ENCODE measurements at places on chromosomes 3 and 15.

GRCh38 chr15:45573961-45574629, 13.1 kb upstream of the BLOC1S6 start:
- DNase-seq: peak; percentile 56

GRCh38 chr15:88022716-88023115, 233.8 kb downstream of the NTRK3 start:
- no peak for DNase-seq

DNA sequence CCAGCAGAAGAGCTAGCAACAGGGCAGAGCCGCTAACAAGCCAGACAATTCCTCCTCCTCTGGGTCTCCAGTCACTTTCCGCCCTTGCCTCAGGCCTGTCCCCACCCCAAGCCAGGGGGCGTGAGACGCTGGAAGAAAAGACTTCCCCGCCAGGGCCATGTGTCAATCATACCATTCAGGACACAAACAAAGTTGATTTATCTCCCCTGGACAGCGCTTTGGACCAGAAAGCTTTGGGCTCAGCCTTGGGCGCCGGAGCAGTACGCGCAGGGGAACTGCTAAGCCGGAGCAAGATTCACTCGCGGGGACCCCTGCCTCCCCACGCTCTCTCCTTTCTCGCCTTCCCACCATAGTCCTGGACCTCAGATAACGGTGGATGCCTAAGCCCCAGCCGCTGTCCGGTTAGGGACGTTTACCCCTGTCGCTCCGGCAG, 479 bp downstream of the LRRC2 start:
- DNase-seq: no peak

GRCh38 chr15:80325206-80325605, 73.2 kb upstream of the CTXND1 start:
- DNase-seq: no peak

GRCh38 chr3:146783446-146783845, 178.3 kb upstream of the PLSCR5 start:
- DNase-seq: no peak

- DNase-seq: no peak
These were observed 12.7 kb downstream of the COL6A6 start for GRCh38 chr3:130529486-130530215.

GRCh38 chr3:116087426-116087825, 357.9 kb downstream of the LSAMP start:
- no peak for DNase-seq

DNA sequence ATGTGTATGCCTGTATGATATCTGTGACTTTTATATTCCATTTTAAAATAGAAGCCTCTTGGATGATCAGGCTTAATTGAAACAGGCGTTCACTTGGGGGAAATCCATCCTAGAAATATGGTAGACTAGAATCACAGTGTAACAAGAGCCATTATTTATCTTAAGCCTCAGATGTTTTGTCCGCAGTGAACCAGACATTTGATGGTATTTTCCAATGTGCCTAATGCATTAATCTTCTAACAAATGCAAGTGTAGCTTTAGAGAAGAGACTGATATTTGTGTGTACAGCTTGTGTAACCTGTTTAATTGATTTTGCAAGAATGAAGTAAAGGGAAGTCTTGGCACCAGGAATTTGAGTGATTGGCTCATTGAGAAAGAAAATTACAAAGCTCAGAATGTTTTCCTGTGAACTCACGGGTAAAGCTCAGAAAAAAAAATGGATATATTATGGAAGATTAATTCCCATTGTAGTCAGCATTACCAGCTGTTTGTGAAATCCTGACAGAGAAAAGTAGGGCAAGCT, 155.7 kb downstream of the SV2B start:
- no peak for DNase-seq

DNA sequence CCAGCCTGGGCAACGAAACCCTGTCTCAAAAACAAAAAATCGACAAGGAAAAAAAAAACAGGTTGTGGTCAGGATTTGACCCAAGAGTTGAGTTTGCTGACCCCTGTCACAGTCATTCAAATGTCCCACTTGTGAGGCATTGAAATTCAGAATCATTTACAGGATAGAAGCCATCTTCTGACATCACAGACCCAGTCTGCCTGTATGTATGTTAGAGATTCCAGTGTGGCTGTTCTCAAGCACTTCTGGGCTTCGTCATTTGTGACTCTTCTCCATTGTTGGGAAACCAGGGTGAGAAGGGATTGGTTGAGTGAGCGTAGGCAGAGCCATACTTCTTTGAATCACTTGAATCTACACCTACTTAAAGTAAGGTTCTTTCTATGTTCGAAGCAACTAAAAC, 57.1 kb downstream of the LMLN start:
- DNase-seq: no peak

DNA sequence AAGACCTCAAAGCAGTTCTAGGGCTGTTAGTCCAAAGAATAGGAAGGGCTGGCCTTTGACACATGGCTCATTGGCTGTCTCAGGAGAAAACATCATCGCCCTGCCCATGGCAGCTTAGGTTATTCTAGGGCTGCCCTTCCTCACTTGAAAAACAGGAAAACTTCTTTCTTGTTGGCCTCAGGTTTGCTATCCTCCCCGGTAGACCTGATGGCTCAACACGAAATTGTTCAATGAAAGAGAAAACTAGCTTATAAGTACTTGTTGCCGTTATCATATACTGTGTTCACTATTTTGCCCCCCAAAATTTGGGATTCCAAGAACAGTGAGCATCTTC, 602 bp upstream of the SLTM start:
- DNase-seq: no peak

- no peak for DNase-seq
These were observed 37.1 kb downstream of the ABHD17C start for GRCh38 chr15:80732167-80732566.

- DNase-seq: no peak
These were observed 275.2 kb upstream of the MEIS2 start for GRCh38 chr15:37375519-37375918.

GRCh38 chr15:35535365-35535916, 10.5 kb downstream of the DPH6 start:
- no peak for DNase-seq

GRCh38 chr3:194874206-194874605, 188.5 kb downstream of the FAM43A start:
- no peak for DNase-seq

DNA sequence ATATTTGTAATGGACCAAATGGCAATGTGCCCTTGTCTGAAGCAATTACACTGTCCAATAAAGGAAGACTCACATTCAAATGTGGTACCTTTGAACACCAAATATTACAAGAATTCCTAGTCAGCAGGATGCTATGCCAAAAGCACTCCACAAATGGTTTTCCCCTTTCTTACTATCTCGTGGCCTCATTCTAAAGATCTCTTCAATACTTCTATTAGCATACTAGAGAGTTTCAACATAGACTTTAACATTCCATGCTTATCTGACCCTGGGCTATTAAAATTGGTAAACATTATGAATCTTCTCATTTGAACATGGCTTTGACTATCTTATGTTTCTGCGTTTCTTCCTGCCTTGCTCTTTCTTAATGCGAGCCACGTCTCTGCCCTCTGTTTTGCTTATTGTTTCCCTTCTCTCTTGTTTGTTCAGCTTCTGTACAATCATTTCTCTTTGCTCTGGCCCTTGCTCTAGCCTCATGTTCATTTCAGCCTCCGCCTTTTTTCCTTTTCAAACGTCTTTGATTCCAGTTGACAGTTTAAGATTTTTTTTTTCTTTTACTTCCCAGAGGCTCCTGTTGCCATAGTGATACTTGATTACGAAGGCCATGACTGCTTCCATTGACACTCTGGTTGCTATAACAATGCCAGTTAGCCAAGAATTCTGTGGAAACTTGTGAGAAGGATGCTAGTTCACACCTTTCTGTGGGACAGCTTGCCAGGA, 49.5 kb upstream of the SLC9A9 start:
- peak; percentile 6 for DNase-seq

DNA sequence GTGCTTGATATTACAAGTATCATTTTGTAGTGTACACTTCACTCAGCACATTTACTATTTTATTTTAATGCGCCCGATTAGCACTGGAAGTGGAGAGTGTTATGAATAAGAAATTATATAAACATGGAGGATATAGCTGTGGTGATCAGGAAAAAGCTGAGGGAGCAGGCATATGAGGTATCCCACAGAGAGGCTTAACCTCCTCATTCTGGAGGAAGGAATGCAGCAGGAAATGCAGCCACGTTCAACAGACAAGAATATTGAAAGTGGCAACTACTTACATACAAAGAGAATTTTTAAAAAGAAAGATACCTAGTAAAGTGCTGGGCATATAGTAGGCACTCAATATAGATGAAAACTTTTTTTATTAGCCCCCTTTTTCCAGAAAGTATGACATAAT, 166.0 kb upstream of the SATB1 start:
- DNase-seq: no peak

GRCh38 chr15:33454996-33455395, 144.2 kb downstream of the RYR3 start:
- no peak for DNase-seq

- DNase-seq: peak; percentile 57
These were observed 29.7 kb downstream of the ZBBX start for GRCh38 chr3:167350245-167350862.

- DNase-seq: no peak
These were observed 408.3 kb upstream of the RGMA start for GRCh38 chr15:93497291-93497690.

DNA sequence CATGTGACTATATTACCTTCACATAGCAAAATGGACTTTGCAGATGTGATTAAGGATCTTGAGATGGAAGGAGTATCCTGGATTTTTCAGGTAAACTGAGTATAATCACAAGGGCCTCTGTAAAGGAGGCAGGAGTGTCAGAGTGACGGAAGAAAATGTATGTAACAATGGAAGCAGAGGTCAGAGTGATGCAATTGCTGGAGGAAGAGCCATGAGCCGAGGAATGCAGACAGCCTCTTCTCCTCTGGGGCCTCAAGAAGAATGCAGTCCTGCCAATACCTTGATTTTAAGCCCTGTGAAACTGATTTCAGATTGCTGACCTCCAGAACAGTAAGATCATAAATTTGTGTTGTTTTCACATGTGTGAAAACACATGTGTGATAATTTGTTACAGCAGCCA, 15.1 kb downstream of the HEMK1 start:
- DNase-seq: no peak

GRCh38 chr3:192331749-192332385, 395.5 kb downstream of the FGF12 start:
- DNase-seq: peak; percentile 9

DNA sequence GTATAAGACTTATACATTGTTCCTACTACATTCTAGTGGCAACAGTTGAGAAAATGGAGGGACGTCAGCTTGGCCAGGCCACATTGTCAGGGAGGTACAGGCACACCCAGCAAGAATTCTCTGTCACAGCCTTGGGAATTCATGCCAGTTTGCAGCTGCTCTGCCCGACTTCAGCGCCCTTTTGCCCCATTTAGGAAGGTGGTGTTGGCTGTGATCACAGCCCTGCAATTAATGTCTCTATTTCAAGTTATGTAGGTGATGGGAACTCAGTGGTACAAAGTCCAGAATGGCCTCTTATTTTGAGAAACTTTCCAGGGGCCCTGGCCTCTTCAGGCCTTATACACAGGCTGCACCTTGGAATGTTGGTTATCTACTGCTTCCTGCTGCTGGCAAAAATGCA, 26.7 kb downstream of the AMOTL2 start:
- DNase-seq: no peak

DNA sequence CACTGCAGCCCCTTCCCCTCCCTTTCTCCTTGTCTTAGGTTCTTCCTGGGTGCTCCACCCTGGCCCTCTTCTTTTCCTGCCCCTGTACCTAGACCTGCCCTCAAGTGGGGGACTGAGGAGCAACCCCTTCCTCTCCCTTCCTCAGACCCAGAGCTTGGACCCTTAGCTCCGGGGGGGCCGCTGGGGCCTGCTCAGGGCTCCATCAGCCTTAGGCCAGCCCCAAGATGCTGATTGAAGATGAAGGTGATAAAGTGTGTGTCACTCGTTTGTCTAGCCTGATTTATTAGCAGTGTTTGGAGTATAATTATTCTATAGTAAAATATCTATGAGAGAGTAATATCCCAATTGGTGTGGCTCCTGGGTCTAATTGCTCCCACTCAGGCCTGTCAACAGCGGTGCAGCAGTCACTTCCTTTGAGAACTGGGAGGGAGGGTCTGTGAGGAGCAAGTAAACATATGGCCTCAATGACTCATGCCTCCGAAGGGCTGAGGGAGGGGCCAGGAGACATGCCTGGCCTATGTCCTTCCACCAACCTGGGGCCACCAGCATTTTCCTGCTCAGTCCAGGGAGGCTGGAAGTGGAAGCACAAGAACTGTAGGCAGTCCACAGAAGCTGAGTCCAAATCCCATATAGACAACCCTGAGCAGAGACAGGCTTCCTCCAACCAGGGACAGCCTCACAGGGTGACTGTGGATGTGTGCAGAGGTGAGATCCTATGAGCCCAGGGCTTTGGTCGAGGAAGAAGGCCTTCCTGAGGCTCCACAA, 123.2 kb downstream of the DNAJB8 start:
- peak; percentile 75 for DNase-seq

GRCh38 chr3:183823963-183824362, 1.4 kb downstream of the MAP6D1 start:
- no peak for DNase-seq

GRCh38 chr15:68492855-68493254, 60.9 kb upstream of the ITGA11 start:
- DNase-seq: peak; percentile 44

GRCh38 chr3:77191014-77191413, 151.1 kb downstream of the ROBO2 start:
- no peak for DNase-seq

DNA sequence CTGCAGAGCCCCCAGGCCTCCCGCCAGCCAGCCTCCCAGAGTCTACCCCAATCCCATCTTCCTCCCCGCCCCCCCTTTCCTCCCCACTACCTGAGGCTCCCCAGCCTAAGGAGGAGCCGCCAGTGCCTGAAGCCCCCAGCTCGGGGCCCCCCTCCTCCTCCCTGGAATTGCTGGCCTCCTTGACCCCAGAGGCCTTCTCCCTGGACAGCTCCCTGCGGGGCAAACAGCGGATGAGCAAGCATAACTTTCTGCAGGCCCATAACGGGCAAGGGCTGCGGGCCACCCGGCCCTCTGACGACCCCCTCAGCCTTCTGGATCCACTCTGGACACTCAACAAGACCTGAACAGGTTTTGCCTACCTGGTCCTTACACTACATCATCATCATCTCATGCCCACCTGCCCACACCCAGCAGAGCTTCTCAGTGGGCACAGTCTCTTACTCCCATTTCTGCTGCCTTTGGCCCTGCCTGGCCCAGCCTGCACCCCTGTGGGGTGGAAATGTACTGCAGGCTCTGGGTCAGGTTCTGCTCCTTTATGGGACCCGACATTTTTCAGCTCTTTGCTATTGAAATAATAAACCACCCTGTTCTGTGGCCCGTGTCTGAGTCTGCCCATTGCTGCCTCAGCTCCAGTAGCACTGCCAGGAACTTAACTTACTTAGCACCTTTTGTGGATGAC, 32.2 kb downstream of the PTPN23 start:
- no peak for DNase-seq

- DNase-seq: no peak
These were observed 480.6 kb downstream of the RBMS3 start for GRCh38 chr3:29761517-29761916.

DNA sequence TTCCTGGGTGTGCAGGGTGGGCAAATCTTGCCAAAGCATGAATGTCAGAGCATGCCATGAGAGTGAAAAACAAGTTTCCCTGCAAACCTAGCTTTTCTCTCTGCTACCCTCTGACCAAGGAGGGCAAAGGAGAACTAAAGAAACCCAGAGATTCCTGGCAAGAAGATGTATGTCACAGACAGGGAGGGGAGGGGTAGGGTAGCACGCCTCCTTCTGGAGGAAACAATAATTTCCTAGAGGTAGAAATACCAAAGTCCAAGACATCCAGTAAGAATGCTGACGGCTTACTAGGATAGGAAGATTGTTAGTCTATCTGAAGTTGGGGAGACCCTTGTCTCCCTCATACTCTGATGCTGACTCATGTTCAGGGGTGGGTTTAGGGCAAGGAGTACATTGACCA, 203.9 kb downstream of the NR1D2 start:
- no peak for DNase-seq

Data from ELR (cell line).